ENCODE measurements at places on chromosomes 2 and 18.

DNA sequence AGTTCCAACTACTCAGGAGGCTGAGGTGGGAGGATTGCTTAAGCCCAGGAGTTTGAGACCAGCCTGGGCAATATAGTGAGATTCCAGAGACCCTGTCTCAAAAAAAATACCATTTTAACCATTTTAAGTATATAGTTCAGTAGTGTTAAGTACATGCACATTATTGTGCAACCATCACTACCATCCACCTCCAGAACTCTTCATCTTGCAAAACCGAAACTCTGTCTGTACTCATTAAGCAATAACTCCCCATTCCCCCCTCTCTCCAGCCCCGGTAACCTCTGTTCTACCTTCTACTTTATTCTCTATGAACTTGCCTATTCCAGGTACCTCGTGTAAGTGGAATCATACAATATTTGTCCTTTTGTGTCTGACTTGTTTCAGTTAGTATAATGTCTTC, 86.4 kb downstream of the GFPT1 start:
- DNase-seq: no peak

- DNase-seq: no peak
Measured at GRCh38 chr2:154439156-154439555, 259.3 kb upstream of the KCNJ3 start.

DNA sequence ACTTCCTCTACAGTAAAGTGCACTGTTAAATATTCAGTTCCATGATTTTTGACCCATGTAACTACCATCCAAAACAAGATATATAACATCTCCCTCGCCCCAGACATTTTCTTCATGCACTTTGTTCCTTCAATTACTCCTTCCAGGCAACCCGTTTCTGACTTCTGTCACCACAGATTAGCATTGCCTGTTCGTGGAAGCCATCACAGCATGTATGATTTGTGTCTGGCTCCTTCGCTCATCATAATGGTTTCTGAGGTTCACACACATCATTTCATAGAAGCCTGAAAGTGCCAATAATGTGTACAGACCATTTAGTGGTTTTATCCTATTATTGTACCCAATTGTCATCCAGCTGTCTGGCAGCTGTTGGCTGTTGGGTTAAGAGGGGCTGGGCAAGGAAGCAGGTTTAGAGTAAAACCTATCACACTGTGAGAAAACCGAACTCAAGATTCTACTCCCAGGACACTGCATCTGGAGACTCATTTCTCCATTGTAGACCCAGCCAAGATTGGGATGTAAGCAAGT, 16.1 kb downstream of the ARHGAP28 start:
- no peak for DNase-seq

GRCh38 chr18:27005589-27005988, 140.1 kb upstream of the AQP4 start:
- DNase-seq: no peak

DNA sequence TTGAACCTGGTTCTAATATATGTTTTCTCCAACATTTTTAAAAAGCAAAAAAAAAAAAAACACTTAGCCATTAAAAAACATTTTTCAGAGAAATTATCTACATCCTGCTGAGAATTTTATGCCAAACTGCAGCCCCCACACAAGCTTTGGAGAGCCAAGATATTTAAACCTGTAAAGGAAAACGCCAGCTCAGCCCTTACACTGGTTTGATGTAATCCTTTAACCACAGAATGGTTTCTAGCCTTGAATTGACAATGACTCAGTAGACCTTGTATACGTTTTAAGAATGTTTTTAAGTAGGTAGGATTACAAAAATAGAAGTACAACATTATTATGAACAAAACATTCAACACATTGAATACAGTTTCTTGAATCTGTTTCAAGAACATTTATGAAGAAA, 113.6 kb downstream of the BABAM2 start:
- no peak for DNase-seq

DNA sequence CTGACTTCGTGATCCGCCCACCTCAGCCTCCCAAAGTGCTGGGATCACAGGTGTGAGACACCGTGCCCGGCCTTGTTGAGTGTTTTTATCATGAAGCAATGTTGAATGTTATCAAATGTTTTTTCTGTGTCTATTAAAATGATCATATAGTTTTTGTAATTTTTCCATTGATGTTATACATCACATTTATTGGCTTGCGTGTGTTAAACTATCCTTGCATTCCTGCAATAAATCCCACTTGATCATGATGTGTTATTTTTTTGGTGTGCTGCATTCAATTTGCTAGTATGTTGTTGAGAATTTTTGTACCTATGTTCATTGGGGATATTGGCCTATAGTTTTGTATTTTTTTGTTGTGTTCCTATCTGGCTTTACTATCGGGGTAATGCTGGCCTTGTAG, 113.1 kb upstream of the PARD3B start:
- DNase-seq: no peak

DNA sequence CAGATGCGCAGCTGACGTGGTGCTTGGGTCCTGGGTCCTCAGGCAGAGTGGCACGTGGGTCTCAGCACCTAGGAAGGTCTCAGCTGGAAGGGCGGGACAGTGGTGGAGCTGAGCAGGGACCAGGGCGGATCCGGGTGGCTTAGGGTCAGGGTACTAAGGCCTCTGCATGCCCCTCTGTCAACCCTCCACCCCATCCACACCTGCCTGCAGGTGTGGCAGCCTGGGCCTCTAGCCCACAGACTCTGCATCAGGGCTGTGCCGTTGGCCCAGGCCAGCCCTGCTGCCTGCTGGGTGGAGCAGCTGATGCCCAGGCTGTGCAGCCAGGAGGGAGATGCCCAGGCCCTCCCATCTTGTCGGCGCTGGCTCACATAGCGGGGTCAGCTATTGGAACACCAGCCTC, 24.6 kb upstream of the OTOS start:
- DNase-seq: no peak

DNA sequence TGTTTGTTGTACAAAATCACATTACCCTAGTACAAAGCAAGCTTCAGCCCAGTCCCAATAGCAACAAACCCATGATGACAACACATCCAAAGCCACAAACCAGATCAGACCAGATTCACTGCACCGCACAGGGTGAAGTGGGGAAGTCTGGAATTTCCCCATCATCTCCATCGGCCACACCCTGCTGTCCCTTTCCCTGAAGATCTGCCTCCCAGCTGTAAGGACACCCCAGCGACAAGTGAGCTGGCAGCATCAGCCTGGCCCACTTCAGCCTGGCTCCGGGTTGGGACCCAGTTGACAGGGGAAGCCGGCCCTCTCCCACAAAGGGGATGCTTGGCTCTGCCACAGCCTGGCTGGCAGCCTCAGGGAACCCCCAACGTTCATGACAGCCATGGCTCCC, 207.6 kb downstream of the MGAT5 start:
- DNase-seq: no peak

DNA sequence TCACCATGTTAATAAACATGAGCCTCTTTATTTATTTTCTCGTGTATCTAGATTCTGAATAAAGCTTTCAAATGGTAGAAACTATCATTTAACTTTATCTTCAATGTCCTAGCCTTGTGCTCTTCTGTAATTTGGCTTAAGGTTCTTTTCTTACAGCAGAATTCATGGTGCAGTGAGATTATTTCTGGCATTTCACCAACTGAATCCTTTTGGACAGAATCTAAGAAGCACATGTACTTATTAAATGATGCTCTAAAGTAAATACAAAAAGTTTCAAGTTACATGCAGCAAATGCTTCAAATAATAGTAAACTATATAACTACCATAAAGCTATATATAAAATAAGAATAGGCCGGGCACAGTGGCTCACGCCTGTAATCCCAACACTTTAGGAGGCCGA, 65.9 kb downstream of the AP1S3 start:
- DNase-seq: no peak

DNA sequence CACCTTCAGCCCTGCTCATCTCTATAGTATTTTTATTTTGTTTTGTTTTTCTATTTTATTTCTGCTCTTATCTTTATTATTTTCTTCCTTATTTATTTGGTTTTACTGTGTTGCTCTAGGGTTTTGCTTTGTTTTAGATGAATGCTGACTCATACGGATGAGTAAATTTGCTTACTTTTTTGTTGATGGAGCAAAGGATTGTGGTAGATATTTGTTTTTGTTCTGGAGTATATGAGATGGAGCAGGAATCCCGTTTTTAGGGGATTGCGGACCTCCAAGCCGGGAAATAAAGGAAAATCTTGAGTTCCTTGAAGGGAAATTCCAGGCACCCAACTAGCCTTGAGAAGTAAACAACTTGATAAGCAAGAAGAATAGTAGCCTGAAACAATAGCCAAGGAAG, 15.3 kb upstream of the COLEC12 start:
- DNase-seq: no peak

GRCh38 chr2:130377491-130377890, 21.6 kb downstream of the PTPN18 start:
- no peak for DNase-seq

DNA sequence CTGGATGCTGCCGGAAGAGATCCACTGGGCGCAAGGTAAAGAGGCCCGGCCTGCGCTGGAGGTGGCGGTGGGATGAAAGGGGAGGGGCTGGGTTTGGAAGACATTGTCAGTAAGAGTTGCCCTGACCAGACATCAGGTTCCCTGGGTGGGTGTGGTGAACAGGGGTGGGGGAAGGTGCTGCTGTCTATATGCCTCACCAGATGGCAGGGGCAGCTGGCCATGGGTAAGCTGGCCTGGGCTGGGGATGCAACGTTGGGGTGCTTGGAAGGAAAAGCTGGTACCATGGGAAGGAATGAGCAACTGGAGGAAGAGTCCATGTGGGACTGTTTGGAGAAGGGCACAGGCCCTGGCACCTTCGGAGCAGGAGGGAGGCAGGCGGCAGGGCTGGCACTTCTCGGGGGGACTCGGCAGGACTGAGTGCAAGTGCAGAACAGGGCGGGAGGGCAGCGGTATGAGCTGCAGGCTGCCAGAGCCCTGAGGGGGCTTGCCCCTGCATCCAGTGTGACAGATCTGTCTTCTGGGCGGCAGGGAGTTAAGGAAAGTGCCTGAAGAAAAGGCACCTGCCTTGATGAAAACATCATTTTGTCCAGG, 146.4 kb downstream of the DYSF start:
- DNase-seq: no peak

DNA sequence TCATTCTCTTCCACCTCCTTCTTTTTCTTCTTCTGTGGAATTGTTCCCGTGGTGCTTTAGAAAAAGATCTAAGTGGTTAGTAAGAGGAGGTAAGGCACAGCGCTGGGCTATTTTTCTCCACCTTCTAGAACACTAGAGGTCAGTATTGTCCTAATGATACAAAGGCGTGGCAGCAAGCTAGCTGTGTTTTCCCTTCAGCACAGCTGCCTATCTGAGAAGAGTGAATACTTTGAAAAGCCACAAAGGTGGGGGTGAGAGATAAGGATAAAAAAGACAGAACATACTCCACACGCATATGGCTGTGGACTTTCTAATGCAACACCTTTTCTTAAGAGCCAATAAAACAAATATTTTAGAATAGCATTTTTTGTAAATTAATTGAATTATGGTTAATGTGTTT, 2.1 kb downstream of the CNTNAP5 start:
- peak; percentile 52 for DNase-seq

GRCh38 chr18:10912790-10913545, 236.4 kb downstream of the PIEZO2 start:
- no peak for DNase-seq

DNA sequence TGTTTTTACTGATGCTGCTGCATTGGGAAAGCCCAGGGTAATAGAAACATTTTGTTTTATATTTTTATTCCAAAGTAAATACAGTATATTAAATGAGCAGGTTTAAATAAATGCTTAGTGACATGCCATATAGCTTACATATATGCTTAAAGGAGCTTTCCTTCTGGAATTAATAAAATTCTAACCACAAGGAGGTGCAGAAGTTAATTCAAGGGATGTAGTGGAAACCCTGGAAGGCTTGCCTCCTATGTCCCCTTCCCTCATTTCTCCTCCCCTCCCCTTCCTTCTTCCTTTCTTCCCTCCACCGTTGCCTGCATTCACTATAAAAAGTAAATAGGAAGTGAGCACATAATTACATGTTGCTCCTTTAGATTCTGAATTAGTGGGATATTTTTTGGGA, 96.3 kb downstream of the UBE2E3 start:
- no peak for DNase-seq

- DNase-seq: no peak
Measured at GRCh38 chr2:33342705-33343104, 133.7 kb upstream of the RASGRP3 start.

DNA sequence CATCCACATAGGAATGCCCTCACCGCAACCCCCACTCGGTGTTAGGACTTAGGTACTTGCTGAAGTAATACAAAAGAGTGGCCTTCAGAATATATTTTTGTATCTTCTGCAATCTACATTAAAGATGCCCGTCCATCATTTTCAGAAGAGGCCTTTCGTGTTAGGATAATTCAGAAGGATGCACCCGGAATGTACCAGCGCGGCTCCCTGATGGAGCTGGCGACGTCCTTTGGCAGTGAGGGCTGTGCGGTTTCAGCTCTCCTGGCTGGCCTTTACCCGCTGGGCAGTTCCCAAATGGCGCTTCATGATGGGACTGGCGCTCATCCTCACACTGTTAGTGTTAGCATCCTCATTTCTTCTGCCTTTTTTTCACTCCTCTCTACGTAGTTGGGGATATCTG, 15.3 kb downstream of the TWIST2 start:
- DNase-seq: no peak

DNA sequence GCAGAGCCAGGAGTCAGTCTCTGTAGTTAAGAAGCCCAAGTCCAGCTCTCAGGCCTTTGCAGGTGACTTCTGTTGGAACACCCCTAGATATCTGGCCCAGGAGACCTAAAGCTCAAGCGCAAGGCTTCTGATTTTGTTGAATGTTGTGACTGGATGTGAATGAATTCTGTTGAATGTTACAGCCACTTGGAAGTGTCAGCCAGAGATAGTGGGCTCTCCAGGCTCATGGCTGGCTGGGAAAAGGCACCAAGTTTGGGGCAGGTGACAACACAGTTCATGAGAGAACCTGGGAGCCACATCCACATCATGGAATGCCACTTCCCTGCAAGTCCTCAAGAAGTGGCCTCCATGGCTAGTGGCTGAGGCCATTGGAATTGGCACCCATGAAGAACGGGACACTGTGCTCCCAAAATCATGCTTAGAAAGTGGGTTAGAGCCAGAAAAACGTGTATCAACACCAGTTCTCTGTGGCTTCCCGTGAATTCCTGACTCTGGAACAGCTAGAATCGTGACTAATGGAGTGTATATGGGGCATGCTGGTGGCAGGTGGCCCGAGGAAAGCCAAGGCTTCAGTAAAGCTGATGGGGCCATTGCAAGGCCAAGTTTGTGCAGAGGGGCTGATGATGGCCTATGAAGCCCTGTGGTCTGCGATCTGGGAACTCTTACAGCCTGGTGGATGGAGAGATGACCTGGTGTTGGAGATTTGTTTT, 30.2 kb downstream of the EDAR start:
- DNase-seq: no peak

GRCh38 chr2:100857915-100858314, 38.0 kb downstream of the NPAS2 start:
- no peak for DNase-seq

GRCh38 chr2:136613096-136613495, 152.2 kb upstream of the THSD7B start:
- DNase-seq: no peak

DNA sequence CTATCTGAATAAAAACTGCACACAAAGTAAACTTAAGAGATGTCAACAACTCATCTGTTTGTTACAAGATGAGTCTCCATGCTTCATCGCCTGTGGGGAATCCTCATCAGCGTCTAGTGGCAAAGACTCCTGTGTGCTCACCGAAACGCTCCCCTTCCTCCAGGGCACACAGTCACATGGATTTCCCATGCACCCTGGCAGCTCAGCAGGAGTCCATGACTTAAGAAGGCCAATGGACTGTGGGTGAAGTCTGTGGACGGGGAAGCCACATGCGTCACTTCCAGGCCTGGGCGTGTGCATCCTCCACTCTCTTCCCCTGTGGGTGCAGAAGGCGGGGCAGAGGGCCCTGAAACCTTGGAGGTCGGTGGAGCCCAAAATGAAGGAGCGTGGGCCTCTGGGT, 41.1 kb downstream of the ID2 start:
- no peak for DNase-seq

GRCh38 chr2:66236816-66237802, 197.8 kb upstream of the MEIS1 start:
- no peak for DNase-seq

Data from NCI-H510A (cell line).